ENCODE measurements at places on chromosomes 5 and 9. TPM values are rescaled to one million over a fixed set of nuclear protein-coding genes. Genes with fewer than 3 reads are reported as not detected.
A peak's percentile ranks its signal among the peaks of the same experiment; 100 is the strongest.

DNA sequence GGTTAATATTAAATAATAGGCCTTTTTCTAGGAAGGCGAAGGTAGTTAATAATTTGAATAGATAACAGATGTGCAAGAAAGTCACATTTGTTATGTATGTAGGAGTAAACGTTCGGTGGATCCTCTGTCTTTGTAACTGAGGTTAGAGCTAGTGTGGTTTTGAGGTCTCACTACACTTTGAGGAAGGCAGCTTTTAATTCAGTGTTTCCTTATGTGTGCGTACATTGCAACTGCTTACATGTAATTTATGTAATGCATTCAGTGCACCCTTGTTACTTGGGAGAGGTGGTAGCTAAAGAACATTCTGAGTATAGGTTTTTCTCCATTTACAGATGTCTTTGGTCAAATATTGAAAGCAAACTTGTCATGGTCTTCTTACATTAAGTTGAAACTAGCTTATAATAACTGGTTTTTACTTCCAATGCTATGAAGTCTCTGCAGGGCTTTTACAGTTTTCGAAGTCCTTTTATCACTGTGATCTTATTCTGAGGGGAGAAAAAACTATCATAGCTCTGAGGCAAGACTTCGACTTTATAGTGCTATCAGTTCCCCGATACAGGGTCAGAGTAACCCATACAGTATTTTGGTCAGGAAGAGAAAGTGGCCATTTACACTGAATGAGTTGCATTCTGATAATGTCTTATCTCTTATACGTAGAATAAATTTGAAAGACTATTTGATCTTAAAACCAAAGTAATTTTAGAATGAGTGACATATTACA lies 45.7 kb downstream of the TGFBR1 start:
- no peak for DNase-seq

NRG2 gene
- 6.8 TPM for total RNA-seq

- peak; percentile 35 for DNase-seq
These were observed 1.7 kb downstream of the DENND4C start for GRCh38 chr9:19231904-19232822.

DNA sequence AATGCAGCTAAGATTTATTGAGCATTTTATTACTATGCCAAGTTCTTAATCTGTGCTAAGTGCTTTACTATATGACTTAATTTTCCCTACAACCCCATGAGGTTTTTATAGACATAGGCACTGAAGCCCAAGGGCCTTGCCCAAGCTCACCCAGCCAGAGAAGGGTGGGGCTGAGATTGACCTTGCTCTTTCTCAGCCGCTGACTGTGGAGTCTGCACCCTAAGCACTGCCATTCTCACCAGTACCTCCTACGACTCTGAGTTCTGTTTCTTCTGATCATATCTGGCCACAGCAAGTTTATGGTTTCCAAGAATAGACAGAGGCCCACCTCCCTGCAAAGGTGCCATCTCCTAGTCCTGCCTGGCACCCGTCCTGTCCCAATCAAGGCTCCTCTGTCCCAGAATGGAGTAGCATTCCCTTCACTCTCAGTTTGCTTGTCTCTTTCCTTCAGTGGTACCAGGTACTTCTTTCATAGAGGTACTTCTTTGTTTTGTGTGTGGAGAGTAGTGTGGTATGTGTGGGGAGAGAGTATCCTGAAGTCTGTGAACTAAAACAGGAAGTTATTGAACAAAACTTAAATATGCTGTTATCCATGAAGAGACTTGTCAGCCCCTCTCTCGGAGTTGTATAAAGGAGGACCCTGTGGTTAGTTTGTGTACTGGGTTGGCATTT lies 42.6 kb downstream of the CSF1R start:
- DNase-seq = no peak

DNA sequence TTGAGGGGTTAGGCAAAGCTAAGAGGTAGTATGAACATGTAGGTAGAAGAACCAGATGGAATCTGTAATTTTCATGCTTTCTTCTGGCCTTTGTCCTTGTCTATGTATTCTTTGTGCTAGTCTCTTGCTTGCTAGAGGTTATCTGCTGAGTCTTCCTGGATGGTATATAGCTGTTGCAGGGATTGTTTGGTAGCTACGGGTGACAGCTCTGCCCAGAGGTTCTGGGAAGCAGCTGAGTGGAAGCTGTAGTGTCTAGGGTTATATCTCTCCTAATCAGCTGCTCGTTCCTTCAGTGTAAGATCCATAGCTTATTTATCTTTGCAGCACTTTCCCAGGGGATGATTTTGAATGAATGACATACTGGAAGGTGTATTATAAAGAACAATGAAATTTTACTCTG lies 100.3 kb downstream of the ATG10 start:
- DNase-seq = no peak

- DNase-seq = no peak
These were observed 34.2 kb downstream of the THBS4 start for GRCh38 chr5:80069251-80069800.

GRCh38 chr5:133075572-133076536 lies 24.0 kb downstream of the HSPA4 start:
- no peak for DNase-seq

DNA sequence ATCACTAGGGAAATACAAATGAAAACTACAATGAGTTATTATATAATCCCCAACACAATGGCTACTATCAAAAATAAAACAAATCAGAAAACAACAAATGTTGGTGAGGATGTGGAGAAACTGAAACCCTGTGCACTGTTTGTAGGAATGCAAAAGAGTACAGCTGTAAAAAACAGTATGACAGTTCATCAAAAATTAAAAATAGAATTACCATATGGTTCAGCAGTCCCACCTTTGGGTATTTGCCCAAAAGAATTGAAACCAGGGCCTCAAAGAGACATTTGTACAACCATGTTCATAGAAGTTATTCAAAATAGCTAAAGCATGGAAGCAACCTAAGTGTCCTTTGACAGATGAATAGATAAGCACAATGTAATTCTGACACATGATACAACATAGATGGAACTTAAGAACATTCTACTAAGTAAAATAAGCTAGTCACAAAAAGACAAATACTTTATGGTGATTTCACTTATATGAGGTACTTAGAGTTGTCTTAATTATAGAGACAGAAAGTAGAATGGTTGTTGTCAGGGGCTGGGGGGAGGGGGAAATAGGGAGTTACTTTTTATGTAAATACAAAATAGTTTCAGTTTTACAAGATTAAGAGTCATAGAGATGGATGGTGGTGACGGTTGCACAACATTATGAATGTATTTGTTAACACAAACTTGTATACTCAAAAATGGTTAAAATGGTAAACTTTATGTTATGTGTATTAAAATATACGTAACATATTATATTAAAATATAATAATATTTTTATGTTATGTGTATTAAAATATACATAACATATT lies 102.8 kb downstream of the KCTD16 start:
- DNase-seq = no peak

DNA sequence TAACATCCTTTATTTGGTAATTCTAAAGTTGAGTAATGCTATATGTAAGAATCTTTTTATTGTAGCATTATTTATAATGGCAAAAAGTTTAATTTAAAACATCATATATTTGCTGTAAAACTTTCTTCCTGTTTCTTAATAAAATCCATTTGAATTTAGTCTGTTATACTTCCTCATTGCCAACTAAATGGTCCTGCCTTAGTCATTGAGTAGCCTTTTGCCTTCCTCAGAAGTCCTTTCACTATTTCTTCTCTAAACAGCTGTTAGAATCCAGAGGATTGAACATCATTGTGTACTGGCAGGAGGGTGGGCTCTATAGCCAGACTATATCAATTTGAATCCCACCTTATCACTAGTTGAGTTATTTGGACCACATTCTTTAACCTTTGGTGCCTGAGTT lies 11.0 kb downstream of the SLC44A1 start:
- DNase-seq = no peak
